ENCODE measurements at places on chromosomes 5 and 9.

GRCh38 chr5:148452499-148453193, 68.9 kb downstream of the FBXO38 start:
- DNase-seq = no peak

DNA sequence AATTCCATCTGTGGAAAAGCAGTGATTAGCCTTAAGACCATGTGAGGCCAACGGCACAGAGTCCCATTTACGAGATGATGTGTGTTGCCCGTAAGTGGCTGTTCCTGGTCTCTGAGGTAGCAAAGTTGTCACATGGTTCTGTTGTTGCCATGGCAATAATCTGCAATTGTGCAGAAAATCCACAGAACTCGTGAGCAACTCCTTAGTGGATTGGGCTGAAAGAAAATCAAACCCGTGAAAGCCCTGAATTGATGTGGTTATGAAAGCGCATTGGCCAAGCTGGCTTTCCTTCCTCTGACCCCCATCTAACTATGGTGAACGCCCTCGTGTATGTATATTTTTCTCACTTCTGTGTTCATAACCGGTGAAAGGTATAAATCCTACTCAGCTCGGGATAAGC, 614.7 kb downstream of the EBF1 start:
- peak; percentile 5 for DNase-seq

- no peak for DNase-seq
Observed at GRCh38 chr9:109934136-109934856, 154.3 kb downstream of the PALM2AKAP2 start.

DNA sequence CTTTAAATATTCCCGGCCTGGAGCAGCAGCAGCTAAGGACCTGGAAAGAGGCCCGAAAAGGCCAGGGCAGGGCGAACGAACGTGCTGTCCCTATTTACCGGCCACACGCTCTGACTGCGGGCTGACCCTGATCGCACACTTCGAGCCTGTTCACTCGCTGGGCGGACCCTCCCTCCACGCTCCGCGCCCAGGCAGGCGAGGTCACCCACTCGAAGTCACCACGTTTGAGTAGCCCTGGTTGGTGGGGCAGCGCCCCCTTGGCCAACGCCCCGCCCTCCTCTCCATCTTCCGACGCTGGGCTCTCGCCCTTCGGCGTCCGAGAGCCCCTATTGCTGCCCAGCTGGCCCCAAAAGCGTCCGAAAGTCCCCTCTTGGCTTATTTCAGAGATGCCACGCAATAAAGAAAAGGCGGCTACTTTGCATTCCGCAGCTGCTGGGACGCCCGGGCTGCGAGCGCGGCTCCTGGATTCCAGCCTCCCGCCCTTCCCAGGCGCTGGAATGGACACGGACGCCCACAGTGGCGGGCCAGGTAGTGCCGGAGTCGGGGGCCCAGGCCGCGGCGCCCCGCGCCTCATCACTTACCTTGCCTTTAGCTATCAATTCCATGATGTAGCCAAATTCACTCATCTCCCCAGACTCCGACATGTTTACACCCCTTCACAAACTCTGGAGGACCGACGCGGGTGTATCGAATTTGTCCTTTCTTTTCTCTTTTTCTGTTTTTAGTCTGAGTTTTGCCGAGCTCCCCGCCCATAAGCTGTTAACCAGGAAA, 9.9 kb upstream of the TRIM36 start:
- DNase-seq = no peak

GRCh38 chr5:150144246-150144801, 11.3 kb downstream of the PDGFRB start:
- no peak for DNase-seq

GRCh38 chr9:1048811-1049210, 1.3 kb upstream of the DMRT2 start:
- DNase-seq = no peak

DNA sequence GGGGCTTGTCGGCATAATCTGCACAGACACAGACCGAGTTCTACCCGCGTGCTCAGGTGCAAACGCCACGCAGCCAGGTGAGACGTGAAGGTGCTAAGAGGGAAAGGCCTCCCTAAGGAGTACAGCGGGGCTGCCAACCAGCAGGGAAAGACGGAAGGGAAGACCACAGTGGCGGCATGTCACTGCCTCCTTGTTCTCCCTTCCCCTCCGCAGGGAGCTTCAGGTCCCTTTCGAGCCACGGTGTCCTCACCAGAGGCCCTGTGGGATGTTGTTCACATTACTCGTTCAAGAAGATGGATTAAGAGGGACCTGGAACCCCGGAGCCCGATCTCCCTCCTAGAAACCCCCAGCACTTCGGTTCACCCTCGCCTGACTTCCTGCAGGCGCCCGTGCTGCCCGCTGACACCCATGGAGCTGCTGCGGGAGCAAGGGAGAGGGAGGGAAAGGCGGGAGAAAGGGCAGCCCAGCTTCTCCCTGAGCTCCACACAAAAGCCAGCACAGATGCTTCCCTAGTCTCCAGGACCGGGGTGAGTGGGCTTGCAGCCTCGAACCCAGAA, 686 bp downstream of the BRD9 start:
- DNase-seq = no peak

- DNase-seq = no peak
Observed at GRCh38 chr9:76725011-76725546, 39.2 kb upstream of the PCA3 start.

DNA sequence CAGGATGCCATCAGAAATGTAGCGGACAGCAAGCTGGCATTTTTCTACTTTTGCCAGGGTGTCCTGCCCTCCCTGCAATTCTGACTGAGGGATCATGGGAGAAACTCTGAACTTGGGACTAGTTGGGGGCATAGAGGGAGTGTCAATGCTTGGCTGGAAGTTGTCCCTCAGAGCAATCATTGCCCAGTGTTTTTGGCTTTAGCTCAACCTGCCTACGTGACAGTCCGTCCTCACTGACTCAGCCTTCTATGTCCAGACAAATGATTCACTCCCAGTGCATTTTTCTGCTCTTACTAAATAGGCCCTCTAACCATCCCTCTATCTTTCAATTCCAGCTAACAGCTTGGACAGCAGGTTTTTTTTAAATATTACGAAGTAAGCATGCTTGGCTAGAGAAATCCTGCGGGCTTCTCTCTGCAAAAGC, 627.4 kb downstream of the TLR4 start:
- no peak for DNase-seq

GRCh38 chr5:2514484-2514883, 237.0 kb downstream of the IRX2 start:
- no peak for DNase-seq

- DNase-seq = no peak
Observed at GRCh38 chr5:116265471-116265870, 180.6 kb downstream of the COMMD10 start.

Data from amygdala (tissue), 56 donors.